ENCODE measurements at places on chromosomes 5 and 9. TPM values are rescaled to one million over a fixed set of nuclear protein-coding genes. Genes with fewer than 3 reads are reported as not detected.

- no peak for DNase-seq
These were observed 203.5 kb downstream of the ERCC6L2 start for GRCh38 chr9:96078897-96079490.

DNA sequence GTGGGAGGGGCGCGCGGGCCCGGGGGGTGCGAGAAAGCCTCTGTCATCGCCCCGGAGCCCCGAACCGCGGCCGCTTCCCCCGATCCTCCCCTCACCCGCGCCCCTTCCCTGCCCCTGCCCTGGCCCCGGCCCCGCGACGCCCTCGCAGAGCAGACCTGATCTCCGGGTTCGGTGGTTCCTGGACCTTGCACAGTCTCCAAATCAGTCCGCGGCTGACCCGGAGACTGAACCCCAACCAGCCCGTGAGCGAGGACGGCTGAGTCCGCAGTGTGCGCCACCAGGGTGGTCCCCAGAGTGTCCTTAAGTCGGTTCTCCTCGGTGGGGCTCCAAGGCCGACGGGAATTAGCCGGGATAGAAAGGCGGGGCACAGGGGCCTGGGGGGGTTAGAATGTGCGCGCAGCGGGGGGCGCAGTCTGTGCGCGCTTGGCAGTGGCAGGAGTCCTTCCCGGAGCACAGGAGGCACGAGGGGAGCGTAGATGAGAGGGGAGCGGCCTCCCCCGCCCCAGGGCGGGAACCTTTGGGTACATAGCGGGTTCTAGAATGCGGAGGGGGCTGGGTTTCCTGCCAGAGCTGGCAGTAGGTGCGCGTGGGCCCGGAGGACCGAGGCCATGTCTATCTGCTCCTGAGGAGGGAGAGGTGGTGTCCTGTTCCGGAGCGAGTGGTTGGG, 779 bp downstream of the PKN3 start:
- DNase-seq: no peak

DNA sequence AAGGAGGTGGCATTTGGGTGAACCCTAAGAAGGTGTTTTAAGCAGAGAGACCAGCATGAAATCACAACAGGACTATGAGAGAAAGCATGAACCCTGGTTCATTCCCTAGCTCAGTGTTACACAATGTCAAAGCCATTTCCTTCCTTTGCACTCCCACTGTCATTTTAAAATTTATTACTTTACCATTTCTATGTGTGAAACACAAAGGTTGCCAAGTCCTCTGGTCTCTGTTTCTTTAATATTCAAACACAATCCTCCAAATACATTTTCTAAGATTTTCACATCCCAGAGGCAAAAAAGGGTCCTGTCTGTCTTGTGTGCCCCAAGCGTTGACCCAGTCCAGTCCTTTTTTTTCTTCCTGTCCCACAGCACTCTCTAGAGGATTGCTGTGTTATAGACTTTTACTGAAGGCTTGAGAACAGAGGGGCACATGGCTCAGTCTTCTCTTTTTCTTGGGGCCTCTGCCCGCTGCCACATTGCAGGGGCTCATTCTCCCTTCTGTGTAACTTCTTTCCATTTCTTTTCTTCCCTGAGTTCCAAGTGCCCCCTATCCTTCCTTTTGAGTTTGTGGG, 78.6 kb upstream of the SLC28A3 start:
- DNase-seq: no peak

FAM13B gene
- 20.8 TPM for total RNA-seq
